ENCODE measurements at places on chromosomes 5 and 9.

DNA sequence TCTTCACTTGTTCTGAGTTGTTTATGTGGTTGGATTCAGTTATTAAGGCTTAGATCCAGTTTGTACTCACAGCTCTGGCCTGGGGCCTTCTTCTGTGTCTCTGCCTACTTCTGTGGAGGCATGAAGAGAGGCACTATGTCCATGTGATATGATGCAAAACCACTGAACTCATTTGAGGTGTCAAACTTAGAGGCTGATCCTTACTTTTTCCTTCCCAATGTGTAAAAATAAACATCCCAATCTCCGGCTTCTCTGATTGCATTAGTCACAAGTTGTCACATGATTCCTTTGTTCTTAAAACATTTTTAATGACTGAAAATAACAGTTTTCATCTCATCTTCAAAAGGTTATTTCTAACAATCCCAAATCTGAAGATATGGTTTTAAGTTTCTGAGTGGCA is 276.0 kb upstream of the RGMB start:
- H3K36me3 ChIP-seq = no peaks in the 10 kb centered on the region
- H3K4me1 ChIP-seq = peaks cover under 1% of the 10 kb centered on the region
- no peaks in the 10 kb centered on the region for H3K27me3 ChIP-seq
- no peak for DNase-seq
- H3K27ac ChIP-seq = no peak overlapping the region

- no peak overlapping the region for H3K27ac ChIP-seq
- DNase-seq = no peak
- H3K27me3 ChIP-seq = no peaks in the 10 kb centered on the region
- no peaks in the 10 kb centered on the region for H3K4me1 ChIP-seq
- H3K36me3 ChIP-seq = no peaks in the 10 kb centered on the region
- no peak overlapping the region for H3K4me3 ChIP-seq
Observed at GRCh38 chr5:155983954-155984353, 343.0 kb upstream of the SGCD start.

DNA sequence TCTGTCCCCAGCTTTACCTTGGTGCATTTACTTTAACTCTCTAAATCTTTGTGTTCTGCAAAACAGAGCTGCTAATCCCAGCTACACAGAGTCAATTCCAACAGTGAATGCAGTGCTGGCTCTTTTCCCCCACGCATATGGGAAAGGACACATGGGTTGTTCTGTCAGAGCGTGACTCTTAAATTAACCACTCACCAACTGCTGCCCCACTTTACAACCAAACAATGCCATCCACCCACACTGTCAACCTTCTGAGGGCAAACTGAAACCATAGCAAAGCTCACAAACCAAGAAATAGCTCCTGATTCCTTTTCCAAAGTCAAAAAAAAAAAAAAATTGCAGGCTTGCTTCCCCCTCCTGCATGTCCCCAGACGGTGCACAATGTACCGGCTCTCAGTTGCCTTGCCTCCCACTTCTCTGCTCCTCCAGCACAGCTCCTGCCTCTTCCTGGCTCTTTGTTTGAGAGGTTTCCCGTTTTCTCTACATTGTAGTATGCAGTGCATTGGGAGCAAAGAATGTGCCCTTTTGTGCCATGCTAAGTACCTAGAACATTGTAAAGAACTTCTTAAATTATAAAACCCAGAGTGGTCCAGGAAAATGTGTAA is 151.5 kb upstream of the DAPK1 start:
- no peak overlapping the region for H3K4me3 ChIP-seq
- H3K27me3 ChIP-seq = no peaks in the 10 kb centered on the region
- no peak overlapping the region for H3K27ac ChIP-seq

- no peak overlapping the region for H3K4me3 ChIP-seq
- H3K4me1 ChIP-seq = no peaks in the 10 kb centered on the region
- no peak for DNase-seq
- H3K27me3 ChIP-seq = no peaks in the 10 kb centered on the region
- H3K36me3 ChIP-seq = no peaks in the 10 kb centered on the region
- no peak overlapping the region for H3K27ac ChIP-seq
Observed at GRCh38 chr5:33319841-33320240, 120.9 kb upstream of the TARS1 start.

DNA sequence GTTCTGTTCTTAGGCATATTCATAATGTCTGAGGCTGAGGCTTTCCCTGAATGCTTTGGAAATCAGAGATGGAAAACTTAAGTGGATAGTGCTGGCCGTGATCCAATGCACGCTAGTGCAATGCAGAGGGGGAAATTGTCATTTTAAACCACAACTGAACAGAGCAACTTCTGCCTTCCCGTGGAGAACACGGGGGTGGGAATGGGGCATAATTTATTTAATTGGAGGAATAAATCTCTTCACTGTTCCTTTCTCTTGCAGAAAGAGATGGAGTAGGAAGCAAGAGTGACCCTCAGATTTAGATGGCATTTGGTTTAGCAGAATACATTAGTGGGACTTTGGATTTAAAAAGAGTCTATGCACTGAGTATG is 22.9 kb upstream of the NREP start:
- no peak overlapping the region for H3K27ac ChIP-seq
- no peaks in the 10 kb centered on the region for H3K36me3 ChIP-seq
- H3K27me3 ChIP-seq = peaks cover 14% of the 10 kb centered on the region
- H3K4me3 ChIP-seq = no peak overlapping the region
- DNase-seq = no peak
- no peaks in the 10 kb centered on the region for H3K4me1 ChIP-seq

DNA sequence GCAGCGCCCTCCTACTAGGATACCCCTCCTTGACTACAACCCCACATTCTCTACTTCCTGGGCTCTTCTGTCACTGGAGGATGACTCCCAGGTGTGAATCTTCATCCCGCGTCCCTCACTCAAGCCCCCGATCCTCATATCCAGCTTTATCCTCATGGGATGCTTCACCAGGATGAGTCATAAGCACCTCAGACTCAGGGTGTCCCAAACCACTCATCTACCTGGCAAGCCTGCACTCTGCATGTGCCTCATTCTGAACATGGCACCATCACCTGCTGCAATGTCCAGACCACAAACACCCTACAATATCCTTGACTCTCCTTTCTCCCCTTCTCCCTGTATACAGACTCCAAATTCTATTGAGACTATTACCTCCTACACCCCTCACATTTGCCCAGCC is 1.5 kb upstream of the TGFBI start:
- DNase-seq = no peak
- no peaks in the 10 kb centered on the region for H3K4me1 ChIP-seq
- H3K4me3 ChIP-seq = no peak overlapping the region
- no peak overlapping the region for H3K27ac ChIP-seq
- H3K27me3 ChIP-seq = peaks cover 51% of the 10 kb centered on the region

Measured in activated naive CD8-positive, alpha-beta T cell treated with anti-CD3 and anti-CD28 coated beads, Interleukin-2, amount 10 ng/mL, durations not matched to agents 7 days and 5 days (primary cell).